ENCODE measurements at places on chromosomes 16 and 17.

GRCh38 chr17:59373882-59374495, 42.5 kb downstream of the YPEL2 start:
- DNase-seq: peak; percentile 96

GRCh38 chr17:43753493-43754129, 5.0 kb downstream of the SOST start:
- peak; percentile 64 for DNase-seq

DNA sequence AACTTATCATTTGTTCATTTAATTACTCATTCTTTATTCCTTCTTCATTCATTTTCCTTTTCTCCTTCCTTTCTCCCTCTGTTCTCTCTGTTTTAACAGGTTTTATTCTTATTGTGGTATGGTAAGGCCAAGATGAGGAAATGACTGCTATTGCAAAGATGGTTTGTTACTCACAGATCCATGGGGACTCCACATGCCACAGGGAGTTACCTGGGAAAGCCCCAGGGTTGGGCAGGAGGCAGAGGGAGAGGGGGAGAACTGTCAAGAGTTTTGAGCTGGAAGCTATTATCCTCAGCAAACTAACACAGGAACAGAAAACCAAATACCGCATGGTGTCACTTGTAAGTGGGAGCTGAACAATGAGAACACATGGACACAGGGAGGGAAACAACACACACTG, 453.3 kb downstream of the WWOX start:
- DNase-seq: no peak

GRCh38 chr17:58918072-58918471, 162.4 kb downstream of the PPM1E start:
- DNase-seq: no peak

DNA sequence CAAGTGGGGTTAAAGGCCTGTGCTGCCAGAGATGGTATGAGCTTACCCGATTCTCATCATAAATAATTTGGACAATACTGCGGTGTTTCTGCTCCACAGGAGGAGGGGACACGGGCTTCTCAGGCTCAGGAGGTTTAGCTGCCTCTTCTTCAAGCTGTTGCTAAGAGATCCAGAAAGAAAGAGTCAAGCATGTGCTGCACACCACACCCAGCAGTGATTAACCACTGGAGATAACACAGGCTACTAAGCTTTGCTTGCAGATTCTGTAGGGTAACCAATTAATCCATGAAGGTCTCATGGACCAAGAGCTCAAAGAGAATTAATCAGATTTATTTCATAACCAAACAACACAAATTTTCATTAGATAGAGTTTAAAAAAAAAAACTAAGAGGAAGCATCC, 56.6 kb downstream of the NCOR1 start:
- DNase-seq: no peak

DNA sequence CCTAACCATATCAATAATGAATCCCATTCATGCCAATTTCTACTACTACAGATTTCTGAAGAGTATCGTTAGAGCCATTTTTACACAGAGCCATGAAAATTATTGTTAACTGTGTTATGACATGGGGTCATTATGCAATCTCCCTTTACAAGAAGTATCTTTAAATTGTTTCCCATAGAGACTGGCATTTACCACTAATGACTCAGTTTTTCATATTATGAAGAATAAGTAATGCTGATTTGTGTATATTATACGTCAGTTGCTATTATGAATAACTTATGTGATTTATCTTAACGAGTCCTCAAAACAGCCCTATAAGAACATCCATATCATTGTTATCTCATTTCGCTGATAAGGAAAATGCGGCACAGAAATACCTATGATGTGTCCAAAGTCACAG, 173.8 kb downstream of the KCNJ2 start:
- DNase-seq: no peak

- DNase-seq: no peak
These were observed 133.1 kb downstream of the SDK2 start for GRCh38 chr17:73510981-73511718.

GRCh38 chr17:1484060-1484535, 8.4 kb downstream of the MYO1C start:
- DNase-seq: no peak

DNA sequence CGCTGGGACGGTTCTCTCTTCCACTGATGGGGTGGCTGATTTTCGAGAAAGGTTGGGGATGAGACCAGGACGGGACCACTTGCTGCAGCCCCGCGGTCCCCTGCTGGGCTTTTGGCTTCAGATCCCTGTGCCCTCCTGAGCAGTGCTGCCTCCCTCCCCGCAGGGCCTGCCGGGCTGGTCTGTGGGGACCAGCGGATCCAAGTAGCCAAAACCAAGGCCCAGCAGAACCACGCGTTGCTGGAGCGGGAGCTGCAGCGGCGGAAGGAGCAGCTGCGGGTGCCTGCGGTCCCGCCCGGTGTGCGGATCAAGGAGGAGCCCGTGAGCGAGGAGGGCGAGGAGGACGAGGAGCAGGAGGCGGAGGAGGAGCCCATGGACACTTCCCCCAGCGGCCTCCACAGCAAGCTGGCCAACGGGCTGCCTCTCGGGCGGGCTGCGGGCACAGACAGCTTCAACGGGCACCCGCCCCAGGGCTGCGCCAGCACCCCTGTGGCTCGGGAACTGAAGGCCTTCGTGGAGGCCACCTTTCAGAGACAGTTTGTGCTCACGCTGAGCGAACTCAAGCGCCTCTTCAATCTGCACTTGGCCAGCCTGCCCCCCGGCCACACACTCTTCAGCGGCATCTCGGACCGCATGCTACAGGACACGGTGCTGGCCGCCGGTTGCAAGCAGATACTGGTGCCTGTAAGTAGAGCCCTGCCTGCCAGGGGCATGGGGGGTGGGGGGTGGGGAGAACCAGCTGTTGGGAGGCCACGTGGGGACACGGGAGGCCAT, 28.6 kb downstream of the POLR3E start:
- no peak for DNase-seq

DNA sequence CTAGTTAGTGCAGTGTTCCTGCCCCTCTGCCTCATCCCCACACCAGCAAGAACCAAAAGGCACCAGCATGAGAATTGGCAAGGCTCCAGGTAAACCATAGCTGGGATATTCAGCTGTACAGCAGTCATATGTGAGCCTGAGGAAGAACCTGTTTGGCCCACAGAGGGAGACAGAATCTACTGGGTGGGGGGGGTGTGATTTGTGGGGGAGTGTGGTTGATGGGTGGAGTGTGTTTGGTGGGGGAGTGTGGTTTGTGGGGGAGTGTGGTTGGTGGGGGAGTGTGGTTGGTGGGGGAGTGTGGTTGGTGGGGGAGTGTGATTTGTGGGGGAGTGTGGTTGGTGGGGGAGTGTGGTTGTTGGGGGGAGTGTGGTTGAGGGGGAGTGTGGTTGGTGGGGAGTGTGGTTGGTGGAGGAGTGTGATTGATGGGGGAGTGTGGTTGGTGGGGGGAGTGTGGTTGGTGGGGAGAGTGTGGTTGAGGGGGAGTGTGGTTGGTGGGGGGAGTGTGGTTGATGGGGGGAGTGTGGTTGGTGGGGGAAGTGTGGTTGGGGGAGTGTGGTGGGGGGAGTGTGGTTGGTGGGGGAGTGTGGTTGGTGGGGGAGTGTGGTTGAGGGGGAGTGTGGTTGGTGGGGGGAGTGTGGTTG, 19.5 kb downstream of the MINK1 start:
- peak; percentile 56 for DNase-seq

GRCh38 chr17:47882247-47882646, 13.8 kb upstream of the SP2 start:
- DNase-seq: no peak

DNA sequence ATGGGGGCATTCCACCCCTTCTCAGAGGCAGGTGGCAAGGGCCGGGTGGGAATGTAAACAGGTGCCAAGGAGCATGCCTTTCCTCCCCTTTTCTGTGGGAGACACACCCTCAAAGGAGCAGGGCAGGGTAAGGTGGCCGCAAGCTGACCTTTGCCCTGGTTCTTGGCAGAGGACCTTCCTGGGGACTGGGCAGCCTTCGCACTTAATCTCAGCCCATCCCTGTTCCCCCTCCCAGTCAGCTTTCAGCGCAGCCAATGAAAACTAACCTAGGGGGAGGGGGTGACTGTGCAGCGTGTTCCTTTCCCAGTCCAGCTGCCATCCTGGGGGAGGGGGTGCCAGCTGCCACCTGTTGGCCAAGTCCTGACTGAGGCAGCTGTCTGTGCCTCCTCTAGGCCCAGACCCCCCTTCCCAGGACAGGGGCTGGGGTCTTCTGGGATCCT, 2.8 kb downstream of the TRAF4 start:
- DNase-seq: no peak

- no peak for DNase-seq
These were observed 24.1 kb downstream of the PIK3R6 start for GRCh38 chr17:8843344-8843743.

GRCh38 chr17:32266051-32266388, 388 bp downstream of the RHBDL3 start:
- no peak for DNase-seq
